ENCODE measurements at places on chromosomes 11 and 22.

DNA sequence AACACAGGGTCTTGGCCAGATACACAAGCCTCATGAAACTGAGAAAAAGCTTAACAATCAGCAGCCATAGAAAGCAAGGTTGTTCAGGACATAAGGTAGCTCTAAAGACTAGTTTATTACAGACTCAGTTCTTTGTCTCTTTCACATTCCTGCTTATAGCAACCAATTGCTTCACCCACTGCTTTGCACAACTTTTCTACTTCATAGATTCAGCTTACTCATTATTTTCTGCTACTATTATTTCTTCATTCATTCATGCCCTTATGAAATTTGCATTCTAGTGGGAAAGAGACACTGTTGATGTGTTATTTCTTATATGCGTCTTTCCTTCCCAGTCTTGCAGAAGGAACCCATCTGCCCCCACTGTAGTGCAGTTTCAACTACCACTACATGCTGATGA is 4.7 kb downstream of the CCDC34 start:
- DNase-seq, result no peak

GRCh38 chr11:16194566-16194965 is 161.8 kb downstream of the SOX6 start:
- no peak for DNase-seq

- no peak for DNase-seq
These were observed 112.7 kb downstream of the PDE3B start for GRCh38 chr11:14756349-14756748.

- no peak for DNase-seq
These were observed 16.4 kb upstream of the MFNG start for GRCh38 chr22:37502342-37503182.

DNA sequence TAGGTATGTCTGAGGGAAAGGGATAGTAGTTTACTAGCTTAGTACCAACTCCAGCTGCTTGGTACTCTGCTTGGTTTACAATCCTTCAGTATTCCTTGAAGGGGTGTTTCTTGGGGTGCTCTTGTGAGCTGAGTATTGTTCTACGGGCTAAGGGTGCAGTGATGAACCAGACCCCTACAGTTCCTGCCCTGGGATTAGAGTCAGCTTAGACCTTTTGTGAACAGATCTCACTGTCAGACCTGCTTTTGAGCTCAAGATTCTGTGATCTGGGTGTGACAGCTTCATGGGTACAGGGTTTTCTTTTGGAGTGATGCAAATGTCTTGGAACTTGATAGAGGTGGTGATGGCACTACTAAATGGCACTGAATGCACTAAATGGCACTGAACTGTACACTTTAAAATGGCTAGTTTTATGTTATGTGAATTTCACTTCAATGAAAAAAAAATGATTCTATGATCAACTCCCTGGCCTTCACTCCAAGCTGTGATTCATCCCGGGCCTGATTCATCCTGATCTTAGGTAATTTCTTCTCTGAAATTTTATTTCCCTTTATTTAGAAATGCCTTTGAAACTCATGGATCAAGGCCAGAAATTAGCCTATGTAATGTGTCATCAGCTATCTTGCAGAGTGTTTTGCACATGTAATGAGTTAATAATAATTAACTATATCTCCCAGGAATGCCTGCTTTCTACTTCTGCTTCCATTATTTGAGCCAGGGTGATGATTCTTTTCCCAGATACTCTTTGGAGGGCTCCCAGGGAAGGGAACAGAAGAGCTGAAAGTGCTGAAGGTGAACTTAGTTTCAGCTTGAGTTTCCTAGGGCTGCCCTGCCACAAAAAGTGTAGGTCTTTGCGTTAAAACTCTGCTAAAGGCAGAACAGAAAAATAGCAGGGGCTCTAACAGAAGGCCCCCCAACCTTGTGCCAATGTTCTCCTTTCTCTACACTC is 87.9 kb downstream of the NCAM1 start:
- no peak for DNase-seq

Data from amniotic stem cell (primary cell).